Common myeloid progenitor, CD34-positive (primary cell): ENCODE measurements at places on chromosomes 2 and 18.

DNA sequence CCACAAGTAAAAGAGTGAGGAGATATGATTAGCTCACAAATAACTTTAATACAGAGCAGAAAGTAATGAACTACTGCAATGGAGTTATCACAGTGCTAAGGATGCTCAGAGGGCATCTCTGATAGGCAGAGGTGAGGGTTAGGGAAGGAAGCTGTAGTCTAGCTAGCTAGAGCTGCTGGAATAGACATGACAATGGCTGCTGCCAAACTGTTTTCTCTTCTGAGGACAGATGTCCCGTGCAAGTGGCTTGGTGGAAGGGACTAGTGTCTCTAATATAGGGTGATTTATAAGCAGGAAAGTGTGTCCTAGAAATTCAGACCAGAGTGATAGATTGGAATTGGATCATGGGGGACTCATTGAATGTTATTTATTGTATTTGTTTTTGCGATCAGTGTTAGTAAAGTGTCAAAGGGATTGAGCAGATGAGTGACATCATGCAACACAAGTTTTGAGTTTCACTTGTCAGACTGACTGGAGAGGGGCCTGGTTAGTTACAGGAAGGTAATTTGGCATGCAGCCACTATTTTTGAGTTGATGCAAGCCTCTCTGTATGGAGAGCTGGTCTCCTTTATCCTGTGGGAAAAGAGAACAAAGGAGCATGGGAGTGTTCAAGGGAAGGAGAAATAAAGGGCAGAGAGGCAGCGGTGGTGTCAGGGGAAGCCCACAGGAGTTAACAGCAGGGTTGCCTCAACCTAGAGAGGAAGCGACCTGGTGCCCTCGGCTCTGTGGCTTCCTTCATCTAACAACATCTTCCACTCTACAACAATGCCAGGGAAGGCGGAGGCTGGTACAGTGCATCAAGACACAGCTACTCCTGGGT lies 1.9 kb downstream of the CTLA4 start:
- DNase-seq: no peak

- no peak for DNase-seq
These were observed 18.1 kb upstream of the LCLAT1 start for GRCh38 chr2:30428827-30429461.

GRCh38 chr2:12288048-12288447 lies 428.7 kb upstream of the TRIB2 start:
- no peak for DNase-seq

GRCh38 chr2:198054299-198054698 lies 249.9 kb downstream of the PLCL1 start:
- peak; percentile 46 for DNase-seq

DNA sequence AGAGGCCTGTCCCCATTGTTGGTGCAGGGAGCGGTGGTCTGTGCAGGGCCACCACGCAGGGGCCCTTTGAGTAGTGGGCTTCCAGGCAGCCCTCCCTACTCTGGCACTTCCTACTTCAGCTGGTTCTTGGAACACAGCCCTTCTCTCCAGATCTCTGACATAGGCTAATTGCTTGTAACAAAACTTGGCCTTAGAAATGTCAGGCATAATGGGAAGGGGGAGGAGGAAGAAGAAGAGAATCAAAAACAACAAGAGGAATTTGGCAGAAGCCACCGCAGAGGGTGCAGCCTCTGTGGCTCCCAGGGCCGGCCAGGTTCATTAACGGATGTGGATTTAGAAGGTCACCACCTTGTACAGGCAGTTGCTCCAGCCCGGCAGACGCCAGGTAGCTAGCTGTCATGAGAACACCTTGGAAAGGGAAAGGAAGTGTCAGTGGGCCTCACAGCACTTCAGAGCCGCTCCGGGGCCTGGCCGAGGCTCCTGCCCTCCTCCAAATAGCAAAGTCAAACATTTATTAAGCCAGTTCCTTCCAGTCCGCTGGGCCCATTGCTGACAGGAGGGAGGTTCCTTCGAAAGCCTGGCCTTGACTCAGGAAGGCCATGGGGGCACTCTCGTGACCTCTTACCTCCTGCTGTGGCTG lies 7.4 kb downstream of the BOD1L2 start:
- DNase-seq: no peak

DNA sequence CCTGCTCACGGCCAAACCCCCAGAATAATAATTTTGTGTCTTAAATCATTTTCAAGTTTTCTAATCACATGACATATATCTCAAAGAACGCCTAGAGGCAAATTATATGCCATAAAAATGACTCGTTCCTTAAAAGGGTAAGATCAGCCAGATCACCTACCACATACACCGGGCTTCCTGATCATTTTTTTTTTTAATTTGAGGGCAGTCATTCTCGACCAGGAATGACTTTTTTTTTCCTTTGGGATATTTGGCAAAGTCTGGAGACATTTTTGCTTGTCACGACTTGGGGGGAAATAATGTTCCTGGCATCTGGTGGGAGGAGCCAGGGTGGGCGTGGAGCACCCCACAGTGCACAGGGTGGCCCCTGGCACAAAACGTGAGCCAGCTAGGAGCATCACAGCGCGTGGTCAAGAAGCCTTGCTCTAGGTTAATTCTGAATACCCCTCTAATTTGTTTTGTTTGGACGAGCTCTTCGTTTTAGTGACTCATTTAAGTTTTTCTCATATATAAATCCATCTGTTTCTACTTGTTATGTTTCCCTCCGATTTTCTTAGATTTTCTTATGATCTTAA lies 94.9 kb downstream of the TWIST2 start:
- DNase-seq: no peak

DNA sequence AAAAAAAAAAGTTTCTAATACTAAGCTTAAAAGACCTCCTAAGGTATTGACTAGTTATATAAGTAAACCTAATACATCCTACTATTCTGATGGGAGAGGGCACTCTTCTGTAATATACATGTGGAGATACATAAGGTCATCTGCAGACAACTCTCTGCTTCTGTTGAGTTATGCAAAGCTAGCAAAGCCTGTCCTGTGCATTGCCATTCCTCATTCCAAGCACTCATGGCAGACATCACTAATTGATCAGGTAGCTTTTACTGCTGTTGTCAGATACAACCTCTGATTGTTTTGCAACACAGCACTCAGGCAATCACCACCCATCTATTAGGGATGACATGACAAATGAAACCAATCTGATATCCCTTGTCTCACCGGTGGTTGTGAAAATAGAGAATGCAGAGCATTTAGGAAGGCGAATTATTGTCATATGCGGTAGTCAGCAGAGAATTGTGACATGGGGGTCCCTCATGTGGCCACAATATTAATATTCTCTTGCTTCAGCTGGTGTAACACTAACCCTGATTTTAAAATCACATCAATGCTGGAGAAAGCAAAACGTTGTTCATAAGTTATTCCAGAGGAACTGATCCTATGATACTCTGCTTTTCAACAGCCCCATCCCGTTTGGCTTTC lies 416.5 kb upstream of the GYPC start:
- DNase-seq: no peak

DNA sequence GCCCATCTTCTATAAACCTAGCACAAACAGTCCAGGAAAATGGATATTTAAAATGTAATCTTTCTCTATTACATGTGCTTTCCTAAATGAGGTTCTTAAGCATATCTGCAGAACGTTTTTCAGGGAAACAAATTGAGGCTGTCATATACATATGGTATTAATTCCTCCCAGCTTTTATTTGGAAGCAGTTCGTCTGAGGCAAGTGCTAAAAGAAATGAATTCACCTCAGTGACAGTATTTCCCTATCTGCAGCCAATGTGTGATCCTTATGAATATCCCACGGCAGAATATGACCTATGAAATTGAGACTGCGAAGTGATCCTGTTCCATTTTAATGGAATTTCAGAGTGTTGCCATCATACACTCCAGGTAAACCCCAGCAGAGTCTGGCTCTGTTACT lies 7.1 kb downstream of the MYOM1 start:
- no peak for DNase-seq

- DNase-seq: no peak
These were observed 71.9 kb upstream of the CCDC68 start for GRCh38 chr18:55031164-55031563.

DNA sequence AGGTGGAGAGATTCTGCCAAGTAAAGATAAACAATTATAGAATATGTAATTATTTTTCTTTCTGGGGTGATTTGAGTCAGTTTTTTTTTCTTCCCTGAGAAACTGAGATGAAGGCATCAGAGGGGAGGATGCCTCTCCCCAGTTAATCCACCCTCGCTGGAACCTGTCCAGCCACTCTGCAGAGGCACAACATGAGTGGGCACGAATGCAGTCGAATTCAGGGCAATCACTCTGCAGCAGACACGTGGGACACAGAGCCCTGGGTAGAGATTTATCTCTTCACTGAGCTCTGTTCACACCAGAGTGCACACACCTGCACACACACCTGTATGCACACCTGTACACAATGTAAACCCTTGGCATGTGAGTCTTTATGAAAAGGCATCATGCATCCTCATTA lies 154.2 kb downstream of the DCDC2C start:
- DNase-seq: no peak

- DNase-seq: no peak
These were observed 10.1 kb downstream of the RPL31 start for GRCh38 chr2:101012054-101012705.

GRCh38 chr2:240912878-240913809 lies 7.0 kb downstream of the CROCC2 start:
- no peak for DNase-seq

DNA sequence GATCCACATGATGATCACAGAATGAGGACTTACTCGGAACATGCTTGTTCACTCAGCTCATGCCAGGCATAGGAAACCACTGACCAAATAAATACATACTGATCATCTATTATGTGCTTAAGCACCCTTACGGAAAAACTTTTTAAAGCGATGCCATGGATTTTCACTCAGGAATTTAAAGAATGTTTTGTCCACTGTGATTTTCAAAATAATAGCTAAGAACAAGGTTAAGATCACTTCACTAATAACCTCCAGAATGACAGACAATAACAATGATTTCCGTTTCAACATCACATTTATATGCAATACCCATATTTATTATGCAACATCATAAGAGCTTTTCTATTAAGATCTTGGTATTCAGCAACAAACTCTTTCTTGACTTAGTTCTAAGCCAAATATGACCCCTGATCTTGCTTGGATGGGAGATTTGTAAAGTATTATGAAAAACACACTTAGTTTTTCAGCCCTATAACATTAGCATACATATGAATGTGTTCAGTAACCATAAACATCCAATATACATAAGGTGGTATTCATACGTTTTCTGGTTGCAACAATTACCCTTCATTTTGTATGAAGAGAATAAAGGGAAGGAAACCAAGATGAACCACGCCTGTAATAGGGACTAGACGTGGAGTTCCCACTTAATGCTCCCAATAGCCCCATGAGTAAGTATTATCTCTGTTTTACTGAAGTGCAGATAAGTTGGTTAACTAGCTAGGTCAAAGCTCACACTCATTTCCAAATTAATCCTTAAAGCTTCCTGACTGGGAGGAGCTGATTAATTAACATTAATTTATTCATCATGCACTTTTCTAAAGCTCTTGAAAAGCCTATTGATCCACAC lies 1.9 kb downstream of the CD302 start:
- DNase-seq: no peak

GRCh38 chr2:114724454-114724853 lies 282.0 kb downstream of the DPP10 start:
- no peak for DNase-seq

- DNase-seq: peak; percentile 74
These were observed 325.6 kb upstream of the VRK2 start for GRCh38 chr2:57720728-57721627.

DNA sequence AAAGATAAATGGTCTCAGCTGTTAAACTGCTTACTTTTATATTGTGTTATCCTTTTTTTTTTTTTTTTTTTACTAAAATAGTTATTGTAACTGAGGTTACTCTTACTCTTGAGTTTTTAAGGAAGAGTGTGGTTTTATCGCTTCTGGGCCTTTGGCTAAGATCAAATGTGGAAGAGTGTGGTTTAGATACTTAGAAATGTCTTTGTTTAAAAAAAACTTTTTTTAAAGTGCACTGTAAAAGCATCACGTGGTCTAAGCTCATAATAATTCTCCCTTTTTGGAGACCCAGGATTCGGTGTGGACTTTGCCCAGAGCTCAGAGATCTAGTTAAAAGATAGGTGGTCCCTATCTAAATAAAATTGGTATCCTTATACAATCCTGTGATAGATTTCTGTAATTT lies 11.9 kb upstream of the OXER1 start:
- DNase-seq: peak; percentile 65

- DNase-seq: no peak
These were observed 11.4 kb downstream of the MALL start for GRCh38 chr2:110104025-110104771.

- DNase-seq: peak; percentile 58
These were observed 53.1 kb downstream of the VIL1 start for GRCh38 chr2:218471982-218472381.

- peak; percentile 76 for DNase-seq
These were observed 68.1 kb upstream of the RBMS1 start for GRCh38 chr2:160561551-160562295.

- no peak for DNase-seq
These were observed 27.4 kb upstream of the IL1RL1 start for GRCh38 chr2:102283996-102284395.

GRCh38 chr2:97970293-97971060 lies 25.3 kb downstream of the TMEM131 start:
- no peak for DNase-seq

- DNase-seq: no peak
These were observed 7.8 kb upstream of the CNNM3 start for GRCh38 chr2:96808176-96808837.

GRCh38 chr2:54073796-54074195 lies 41.6 kb upstream of the ACYP2 start:
- no peak for DNase-seq

DNA sequence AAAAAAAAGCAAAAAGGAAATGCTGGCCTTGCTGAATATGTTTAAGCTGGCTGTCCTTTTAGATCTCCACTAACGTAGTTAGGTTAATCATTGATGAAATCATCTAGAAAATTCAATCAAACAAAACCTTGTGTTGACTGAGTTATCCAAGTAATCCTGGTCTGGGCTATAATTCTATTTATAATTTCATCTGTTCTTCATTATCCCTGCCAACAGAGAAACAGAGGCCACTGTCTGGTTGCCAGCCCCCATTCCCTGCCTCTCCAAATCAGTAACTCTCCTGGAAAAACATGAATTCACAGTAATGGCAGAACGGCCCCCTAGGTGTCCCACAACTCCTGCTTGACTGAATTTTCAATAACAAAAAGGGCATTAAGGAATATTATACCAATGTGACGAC lies 24.6 kb downstream of the DOCK10 start:
- DNase-seq: no peak

GRCh38 chr2:767440-767839 lies 90.2 kb upstream of the TMEM18 start:
- DNase-seq: no peak

DNA sequence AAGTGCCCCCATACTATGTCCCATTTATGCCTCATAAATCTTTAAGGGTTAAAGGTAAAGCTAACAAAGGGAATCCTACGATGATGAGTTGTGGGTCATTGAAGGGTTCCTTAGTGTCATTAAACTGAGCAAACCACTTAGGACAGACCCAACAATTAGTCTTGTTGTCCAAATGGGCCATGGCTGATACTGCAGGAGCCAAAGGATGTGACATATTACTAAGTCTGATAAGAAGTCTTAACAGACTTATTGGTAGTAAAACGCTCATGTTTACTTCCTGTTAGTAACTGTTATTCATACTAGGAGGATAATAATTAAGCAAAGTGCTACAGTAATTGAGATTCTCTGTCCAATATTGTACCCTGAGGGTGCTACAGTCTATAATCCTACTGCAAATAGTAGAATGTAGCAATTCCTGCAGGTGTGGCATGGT lies 96.8 kb downstream of the PTPN4 start:
- no peak for DNase-seq
